Activated CD8-positive, alpha-beta memory T cell treated with anti-CD3 and anti-CD28 coated beads for 48 hours (primary cell): ENCODE measurements at places on chromosomes 5 and 9.

DNA sequence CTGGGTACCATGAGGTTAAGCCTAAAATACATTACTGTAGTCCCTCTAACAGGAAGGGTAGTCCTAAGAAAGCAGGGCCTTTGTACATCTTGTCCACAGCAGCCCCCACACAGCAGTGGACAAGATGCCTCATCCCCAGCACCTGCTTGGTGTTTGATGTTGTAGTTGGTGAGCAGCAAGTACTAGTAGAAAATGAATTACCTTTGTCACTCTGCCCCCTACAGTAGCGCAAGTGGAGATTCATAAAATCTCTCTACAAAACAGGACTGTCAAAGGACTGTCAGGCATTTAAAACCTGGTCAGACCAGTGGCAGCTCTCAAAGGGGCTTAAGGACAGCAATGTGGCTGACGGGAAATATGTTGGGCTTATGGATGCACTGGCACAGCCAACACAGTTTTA is 122.5 kb downstream of the TMEM174 start:
- DNase-seq: no peak

DNA sequence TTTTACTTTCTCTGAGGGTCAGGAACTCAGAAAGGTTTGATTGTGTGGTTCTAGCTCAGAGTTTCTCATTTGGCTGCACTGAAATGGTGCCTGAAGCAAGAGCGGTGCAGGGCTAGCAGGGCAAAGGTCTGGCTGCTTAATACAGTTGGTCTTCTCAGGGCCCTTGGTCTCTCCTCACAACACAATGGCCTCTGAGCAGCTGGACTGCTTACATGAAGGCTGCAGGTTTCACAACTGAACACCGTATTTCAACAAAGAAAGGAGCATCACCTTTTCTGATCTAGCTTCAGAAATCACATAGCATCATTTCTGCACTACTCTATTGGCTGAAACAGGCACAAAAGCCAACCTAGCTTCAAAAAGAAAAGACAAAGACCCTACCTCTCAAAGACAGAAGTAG is 122.2 kb downstream of the MLLT3 start:
- no peak for DNase-seq

DNA sequence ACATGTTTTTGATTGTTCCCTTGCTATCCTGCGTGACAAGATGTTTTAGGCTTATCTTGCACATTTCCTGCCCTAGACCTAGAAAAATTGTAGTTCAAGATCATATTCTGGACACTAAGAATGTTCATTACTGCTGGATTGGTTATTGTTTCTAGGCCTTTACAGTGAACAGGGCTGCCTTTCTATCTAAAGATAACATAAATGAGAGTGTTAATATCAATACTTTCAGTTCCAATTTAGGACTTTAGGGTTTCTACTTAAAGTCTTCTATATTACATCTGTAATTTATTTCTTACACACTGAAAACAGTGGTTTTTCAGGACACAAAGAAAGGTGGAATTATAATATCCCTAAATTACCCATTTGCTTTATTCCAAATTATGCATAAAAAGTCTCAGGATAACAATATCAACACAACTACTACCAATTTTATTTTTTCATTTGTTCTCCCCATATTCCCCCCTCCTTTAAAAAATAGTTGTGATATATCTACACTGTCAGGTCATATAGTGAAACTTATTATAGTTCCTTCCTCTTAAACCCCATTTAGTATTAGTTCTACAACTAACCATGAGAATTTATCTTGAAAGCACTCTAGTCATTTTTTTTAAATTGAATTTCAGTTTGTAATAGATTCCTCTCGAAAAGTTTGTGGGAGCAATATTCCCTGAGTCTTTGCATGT is 293.9 kb upstream of the RIOK2 start:
- DNase-seq: no peak

DNA sequence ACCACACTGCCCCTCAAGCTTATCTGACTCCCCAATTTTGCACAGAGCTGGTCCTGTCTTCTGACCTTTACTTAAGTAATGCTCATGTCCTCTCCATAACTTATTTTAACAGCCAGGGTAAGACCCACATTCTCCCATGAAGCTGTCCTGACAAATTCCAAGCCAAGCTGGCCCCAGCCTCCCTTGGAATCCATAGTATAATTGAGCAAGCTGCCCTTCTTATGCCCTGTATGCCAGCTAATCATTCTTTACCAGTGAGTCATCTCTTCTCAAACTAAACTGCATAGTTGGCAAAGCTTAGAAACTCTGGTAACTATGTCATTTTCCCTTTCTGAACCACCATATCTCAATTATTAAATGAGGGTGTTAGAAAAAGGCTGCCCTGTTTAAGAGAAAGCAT is 92.4 kb downstream of the NFIB start:
- DNase-seq: no peak

GRCh38 chr5:57710126-57710525 is 227.5 kb upstream of the ACTBL2 start:
- DNase-seq: no peak

DNA sequence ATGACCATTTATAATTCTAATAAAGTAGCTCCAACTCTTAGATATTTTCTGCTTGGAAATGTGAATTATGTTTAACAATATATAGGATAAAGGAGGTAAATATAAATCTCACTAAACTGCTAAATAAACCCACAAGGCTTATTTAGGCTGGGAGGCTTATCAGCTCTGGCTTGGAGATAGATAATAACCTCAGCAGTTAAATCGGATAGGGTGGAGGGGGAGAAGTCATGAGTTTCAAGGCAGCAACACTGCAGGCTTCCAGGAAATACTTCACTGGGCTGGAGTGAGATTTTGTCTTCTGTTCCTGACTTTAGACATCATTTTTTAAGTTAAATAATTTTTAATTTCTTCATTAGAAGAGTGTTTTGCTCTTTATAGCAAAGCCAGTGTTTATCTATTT is 80.0 kb upstream of the ITGA2 start:
- no peak for DNase-seq

- DNase-seq: no peak
Observed at GRCh38 chr9:83177747-83178146, 114.8 kb upstream of the RASEF start.

- no peak for DNase-seq
Observed at GRCh38 chr5:107776922-107777740, 106.4 kb upstream of the EFNA5 start.

- DNase-seq: no peak
Observed at GRCh38 chr5:96483878-96484277, 50.8 kb upstream of the PCSK1 start.

- no peak for DNase-seq
Observed at GRCh38 chr5:115150512-115150911, 19.2 kb downstream of the TRIM36 start.

DNA sequence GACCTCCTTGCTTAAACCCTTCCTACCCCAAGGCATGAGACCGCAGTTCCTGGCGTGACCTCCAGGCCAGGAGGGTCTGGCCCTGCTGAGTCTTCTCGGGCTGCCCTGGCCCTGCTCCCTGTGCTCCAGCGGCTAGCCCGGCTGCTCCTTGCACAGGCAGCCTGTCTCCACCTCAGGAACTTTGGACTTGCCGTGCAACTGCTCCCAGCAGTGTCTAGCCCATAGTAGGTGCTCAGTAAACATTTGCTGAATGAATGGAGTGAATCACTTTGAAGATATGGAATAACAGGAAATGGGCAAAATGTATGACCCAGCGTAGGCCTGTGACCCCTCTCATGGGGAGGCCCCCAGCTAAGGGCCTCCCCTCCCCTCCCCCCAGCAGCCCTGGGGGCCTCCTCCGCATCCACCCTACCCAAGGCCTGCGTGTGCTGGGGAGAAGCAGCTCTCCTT is 127.1 kb downstream of the ZNF354C start:
- DNase-seq: no peak

DNA sequence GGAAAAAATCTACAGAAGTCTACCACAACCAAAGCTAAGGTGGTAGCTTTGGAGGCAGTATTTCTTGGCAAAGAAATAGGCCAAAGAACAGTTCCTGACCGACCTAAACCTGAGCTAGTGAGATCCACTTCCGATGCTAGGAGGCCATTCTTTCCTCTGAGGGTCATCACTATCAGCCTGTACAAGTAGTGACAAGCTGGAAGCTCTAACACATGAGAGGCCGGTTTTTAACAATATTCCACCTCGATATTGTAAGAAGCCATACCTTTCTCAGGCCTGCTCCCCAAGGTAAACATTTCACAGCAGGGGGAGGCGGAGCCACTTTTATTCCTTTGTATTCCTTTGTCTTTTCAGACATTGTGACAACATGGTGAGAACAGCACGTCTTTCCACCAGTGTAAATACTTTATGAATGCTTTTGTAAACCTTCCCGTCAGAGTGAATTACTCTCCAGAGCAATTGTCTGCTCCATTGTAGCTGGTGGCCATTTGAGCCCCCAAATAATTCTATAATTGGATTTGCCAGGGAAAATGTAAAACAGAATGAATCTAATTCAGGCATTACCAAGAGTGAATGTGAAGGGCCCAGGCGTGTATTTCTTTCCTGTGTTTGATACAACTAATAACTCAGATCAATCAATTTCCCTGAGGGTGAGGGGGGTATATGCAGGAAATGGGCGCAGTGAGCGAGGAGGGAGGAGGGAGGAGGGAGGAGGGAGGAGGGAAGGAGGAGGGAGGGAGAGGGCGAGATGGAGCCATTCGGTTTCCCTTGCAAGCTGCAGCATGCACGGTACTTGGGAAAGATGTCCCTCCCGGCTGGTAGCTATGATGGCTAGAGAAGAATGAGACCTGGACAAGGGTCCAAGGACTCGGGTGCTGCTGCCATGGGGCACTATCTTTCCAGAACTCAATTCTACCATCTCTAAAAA is 166.6 kb downstream of the CDK5RAP2 start:
- DNase-seq: no peak

DNA sequence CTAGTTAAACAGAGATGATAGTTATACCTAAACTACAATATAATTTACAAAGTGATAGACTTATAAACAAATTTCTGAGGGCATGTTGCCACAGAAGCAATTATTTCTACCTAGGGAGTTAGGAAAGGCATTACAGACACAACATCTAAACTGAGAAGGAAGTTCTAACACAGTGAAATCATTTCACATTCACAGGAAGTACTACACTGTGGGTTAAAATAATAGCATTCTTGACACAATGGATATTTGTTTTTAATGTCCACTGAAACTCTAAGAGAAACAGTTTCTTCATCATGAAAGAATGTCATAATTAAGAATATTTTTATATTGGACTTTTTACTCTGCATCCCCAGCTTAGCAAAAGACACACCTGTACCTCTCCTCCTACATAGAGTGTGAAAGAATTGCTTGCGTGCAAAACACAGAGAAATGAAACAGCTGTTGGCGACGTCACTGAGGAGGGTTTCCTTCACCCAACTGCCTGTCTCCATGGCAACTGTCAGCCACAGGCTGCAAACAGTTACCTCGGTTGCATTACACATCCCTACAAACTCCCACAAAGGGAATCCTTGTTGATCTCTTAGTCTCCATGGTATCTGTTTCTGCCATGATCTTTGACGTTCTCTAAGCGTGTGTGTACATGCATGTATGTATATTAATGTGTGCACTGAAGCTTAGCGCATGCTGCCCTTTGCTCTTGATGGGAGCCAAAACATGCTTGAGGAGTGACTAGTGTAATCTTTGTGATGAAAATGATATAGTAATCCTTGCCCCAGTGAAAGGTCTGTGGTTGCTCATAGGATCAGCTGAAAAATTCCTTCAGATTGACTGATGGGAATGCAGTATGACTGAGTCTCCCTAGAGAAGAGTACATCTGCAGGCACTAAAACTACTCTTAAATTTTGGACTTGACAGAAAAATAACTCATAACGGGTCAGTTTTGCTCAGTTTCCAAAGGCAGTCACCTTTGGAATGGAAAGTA is 168.5 kb downstream of the ACTL7B start:
- no peak for DNase-seq

GRCh38 chr5:2003206-2003605 is 120.5 kb upstream of the IRX4 start:
- DNase-seq: no peak

- no peak for DNase-seq
Observed at GRCh38 chr9:19020886-19021455, 12.0 kb downstream of the SAXO1 start.

GRCh38 chr5:91641730-91642350 is 258.7 kb upstream of the ARRDC3 start:
- DNase-seq: no peak

DNA sequence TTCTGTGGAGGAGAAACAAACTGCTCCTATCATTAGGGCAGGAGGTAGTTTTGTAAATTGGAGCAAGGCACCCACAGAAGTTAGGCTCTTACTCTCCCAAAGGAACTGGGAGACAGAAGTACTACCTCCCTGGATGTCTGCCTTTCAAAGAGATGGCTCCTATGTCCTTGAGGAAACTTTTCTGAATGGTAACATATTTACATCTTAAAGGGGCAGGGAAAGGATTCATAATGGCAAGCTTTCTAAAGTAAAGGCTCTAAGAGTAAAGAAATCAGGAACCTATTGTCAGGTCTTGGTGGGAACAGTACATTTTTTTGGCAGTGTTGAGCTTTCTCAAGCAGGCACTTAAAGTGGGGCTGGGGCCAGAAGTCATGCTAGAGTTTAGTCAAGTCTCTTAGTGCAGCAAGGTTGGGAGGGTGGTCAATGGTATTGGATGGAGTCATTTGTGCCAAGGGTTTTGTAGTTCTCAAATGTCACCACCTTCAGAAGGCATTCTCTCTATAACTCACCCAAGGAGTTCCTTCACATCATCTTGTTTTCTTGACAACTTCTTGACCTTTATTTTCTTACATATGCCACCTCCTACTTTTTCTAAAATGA is 26.3 kb upstream of the NDFIP1 start:
- DNase-seq: no peak

- DNase-seq: no peak
Observed at GRCh38 chr9:85055506-85056202, 386.1 kb downstream of the NTRK2 start.

GRCh38 chr5:42583322-42583721 is 160.1 kb downstream of the GHR start:
- DNase-seq: no peak

DNA sequence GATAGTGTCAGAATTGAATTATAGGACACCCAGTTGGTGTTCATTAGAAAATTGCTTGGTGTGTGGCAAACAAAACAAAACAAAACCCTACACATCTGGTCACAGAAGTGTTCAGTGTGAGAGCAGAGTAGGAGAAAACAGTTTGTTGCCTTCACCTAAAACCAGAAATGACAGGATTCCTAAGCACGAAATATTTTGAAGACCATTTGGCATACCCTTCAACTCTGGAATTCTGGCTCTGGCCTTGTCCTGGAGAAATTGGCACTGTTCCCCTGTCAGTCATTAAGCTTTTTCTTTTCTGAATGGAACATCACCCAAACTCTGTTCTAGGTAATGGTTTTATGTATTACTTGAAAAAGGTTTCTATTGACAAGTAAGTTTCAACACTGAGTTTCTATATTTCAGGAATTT is 110.2 kb upstream of the PCA3 start:
- DNase-seq: no peak
